ENCODE measurements at places on chromosomes 1 and 21.

DNA sequence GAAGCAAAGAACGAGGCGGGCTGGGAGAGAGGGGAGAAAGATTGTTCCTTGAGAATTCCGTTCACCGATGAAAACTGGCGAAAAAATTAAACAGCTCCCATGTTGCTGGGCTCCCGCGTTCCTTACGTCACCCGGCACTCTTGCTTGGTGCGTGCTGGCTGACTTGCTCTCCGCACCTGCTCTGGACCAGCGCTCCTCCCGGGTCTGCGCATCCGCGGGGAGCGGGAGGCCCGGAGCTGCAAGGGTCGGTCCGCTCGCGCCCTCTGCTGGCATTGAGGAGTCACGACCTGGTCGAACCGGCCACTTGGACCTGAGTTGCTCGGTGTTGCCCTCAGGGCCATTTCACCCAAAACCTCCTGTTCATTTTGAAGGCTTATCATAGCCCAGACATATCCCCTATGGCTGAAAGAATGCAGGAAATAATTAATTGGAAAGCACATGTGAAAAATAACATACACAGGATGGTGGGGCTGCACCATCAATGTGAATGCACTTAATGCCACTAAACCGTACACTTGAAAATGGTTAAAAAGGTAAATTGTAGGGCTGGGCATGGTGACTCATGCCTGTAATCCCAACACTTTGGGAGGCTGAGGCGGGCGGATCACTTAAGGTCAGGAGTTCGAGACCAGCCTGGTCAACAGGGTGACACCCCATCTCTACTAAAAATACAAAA, 98.9 kb upstream of the BACE2 start:
- peak; percentile 10 for DNase-seq

GRCh38 chr1:231590453-231591198, 36.0 kb upstream of the DISC1 start:
- peak; percentile 51 for DNase-seq

- DNase-seq, result no peak
These were observed 66.4 kb downstream of the MARK1 start for GRCh38 chr1:220594356-220594755.

DNA sequence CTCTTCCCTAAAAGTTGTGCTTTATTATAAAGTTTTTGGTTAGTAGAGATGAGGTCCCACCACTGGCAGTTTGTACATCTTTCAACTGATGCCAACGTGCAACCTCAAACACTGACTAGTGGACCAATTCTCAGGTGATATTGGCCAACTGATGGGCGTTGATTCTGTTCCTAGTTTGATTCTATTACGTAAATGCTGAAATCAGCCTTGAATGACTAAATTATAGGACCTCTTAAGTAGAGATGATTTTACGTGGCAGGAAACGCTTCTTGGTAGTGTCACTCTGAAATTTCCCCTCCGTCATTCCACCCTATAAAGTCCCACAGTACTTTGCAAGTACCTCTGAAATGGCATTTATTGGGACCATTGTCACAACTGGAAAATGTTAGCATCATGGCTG, 8.8 kb upstream of the FNDC7 start:
- DNase-seq, result no peak

DNA sequence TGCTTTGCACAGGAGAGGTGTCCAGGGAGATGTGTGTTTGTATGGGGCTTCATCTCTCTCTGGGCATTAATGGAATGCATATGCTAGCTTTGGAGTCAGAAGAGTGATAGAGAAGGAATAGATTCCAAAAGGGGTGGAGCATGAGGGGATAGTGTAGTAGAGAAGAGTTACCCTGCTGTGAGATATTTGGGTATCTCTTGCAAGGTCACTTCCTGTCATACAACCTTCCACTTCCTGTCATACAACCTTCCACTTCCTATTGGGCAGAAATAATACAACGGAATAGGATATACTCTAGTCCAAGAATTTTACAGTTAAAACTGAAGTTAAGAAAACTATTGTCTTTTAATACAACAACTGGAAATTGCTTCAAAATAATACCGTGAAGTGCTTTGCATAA, 351.8 kb upstream of the FMN2 start:
- no peak for DNase-seq

DNA sequence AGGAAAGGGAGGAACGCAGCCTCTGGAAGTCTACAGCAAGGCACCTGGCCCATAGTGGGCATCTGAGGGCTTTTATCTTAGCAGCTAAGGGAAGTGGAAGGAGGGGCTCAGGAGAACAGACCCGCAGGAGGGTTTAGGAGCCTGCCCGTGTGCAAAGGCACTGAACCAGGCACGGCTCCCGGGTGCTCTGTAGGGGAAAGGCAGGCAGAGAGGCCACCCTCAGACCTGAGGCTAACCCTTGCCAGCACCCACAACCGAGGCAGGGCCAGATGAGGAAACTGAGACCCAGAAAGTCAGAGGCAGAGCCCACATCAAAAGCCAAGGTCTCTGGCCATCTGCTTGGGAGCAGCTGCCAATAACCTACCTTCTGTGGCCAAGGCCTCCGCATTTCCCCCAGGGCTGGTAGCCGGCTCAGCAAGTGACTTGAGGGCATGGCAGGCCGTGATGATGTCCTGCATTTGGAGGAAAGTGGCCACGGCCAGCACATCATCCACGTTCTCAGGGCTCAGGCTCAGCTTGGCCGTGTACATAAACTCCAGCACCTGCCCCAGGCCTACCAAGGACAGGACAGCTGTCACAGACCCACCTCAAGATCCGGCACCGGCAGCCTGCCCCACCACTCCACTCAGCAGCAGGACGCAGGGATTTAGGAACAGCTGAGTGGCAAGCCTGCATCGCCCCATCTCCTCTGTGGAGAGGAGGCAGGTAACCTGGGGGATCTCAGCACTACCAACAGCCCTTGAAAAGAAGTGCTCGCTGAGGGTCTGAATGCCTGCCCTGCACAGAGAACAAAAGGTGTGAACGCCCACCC, 29.1 kb downstream of the ZBTB17 start:
- no peak for DNase-seq

- DNase-seq, result no peak
These were observed 65.8 kb upstream of the BCL10 start for GRCh38 chr1:85342207-85342606.

GRCh38 chr1:48878191-48878940, 101.7 kb upstream of the BEND5 start:
- DNase-seq, result peak; percentile 85

DNA sequence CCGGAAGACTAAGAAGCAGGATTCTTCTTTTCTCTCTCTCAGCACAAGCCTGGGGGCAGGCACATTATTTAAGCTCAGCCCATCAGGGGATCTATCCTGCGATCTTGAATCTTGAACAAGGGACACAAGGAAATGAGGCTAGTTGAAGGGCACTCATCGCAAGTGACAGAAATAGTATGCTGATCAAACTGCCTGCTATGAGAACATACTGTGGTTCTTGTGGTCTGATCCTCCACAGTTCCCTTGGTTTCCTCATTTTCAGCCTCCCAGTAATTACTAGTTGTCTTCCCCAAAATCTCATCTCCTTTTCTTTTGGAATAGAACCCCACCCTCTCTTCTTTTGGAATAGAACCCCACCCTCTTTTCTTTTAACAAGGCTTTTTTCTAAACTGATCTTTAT, 6.5 kb downstream of the ANKRD45 start:
- no peak for DNase-seq

- no peak for DNase-seq
These were observed 203.1 kb upstream of the GALNT2 start for GRCh38 chr1:229863651-229864545.

Measured in GM04504 (cell line).